ENCODE measurements at places on chromosomes 4 and X. TPM values are rescaled to one million over a fixed set of nuclear protein-coding genes. Genes with fewer than 3 reads are reported as not detected.

The TCP11X2 gene
- total RNA-seq = not detected

The PHKA2 gene
- total RNA-seq = 7.4 TPM

The STATH gene
- not detected for total RNA-seq

The PTTG2 gene
- not detected for total RNA-seq

The TAF7L gene
- total RNA-seq = 0.13 TPM

The MEPE gene
- not detected for total RNA-seq

The FAM47E gene
- 0.26 TPM for total RNA-seq

The DGKK gene
- total RNA-seq = not detected

The SMIM10L2A gene
- total RNA-seq = 1.6 TPM

The F8A1 gene
- 2.8 TPM for total RNA-seq

The FRMD7 gene
- not detected for total RNA-seq

Measured in dermis microvascular lymphatic vessel endothelial cell (primary cell).